OCI-LY7 (cell line): ENCODE measurements at places on chromosomes 6 and 20.

- DNase-seq, result peak; percentile 57
Observed at GRCh38 chr6:3352678-3353077, 93.9 kb downstream of the PSMG4 start.

DNA sequence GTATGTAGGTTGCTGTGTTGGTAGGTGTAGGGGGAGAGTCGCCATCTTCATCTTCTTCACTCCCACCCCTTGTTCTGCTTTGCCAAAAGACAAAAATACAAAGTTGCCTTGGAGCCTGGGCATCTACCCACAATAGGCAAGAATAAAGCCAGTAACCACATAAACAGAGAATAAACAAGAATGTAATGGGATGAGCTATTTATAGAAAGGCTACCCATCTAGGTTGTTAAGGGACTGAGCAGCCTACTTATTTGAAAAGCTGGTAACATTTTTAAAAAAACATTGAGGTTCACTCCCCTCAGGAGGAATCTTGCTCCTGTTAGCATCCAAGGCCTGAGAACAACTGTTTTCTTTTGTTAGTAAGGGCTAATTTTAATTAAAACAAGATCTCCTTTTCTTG lies 301.4 kb upstream of the STXBP5 start:
- no peak for DNase-seq

DNA sequence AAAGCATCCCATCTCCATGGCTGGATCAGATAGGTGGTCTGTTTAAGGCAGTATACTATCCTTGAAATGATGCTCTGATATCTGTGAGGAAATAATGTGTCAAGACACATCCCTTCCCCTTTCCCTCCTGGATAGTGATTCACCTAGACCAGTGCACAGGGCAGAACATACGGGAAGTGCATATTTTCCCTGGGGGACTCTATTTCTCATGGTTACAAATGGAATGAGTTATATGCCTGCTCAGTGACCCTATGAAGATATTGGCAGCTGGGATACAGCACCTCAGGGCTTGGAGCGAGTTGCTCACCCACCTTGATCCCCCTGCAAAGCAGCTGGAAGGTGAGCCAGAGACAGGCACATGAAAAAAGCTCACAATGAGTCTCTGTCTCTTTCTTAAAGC lies 67.5 kb upstream of the PRL start:
- DNase-seq, result no peak

DNA sequence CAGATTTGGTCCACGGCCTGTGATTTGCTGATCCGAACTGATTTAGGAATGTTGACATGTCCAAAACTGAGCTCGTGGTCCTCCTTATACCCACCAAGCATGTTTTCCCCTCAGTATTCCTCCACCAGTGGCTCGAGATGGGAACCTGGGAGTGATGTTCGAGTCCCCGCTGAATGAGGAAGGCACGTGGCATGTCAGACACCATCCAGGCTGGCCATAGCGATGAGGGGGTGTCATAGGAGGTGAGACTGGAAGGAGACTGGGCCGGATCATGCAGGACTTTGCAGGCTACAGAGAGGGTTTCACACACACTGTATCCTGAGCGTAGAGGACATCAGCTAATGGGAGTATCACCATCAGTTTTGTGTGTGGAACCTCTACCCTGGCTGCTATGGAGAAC lies 78.2 kb downstream of the TOX2 start:
- DNase-seq, result no peak

DNA sequence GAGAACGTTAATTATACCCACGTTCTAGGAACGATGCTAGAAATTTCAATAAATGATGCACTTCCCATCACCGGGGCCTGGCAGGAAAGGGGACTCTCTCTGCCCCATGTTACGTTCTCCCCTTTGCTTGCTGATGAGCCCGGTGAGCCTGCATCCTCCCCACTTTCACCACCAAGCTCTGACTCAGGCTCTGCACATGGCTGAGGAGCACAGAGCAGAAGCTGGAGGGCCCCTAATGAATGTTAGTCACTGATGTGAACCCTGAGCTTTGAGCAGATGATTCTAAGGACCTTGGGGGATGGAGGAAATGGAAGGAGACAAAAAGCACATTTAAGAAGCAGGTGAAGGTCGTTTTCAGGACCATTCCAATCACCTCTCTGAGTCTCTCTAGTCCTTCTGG lies 468.2 kb upstream of the ARID1B start:
- no peak for DNase-seq

DNA sequence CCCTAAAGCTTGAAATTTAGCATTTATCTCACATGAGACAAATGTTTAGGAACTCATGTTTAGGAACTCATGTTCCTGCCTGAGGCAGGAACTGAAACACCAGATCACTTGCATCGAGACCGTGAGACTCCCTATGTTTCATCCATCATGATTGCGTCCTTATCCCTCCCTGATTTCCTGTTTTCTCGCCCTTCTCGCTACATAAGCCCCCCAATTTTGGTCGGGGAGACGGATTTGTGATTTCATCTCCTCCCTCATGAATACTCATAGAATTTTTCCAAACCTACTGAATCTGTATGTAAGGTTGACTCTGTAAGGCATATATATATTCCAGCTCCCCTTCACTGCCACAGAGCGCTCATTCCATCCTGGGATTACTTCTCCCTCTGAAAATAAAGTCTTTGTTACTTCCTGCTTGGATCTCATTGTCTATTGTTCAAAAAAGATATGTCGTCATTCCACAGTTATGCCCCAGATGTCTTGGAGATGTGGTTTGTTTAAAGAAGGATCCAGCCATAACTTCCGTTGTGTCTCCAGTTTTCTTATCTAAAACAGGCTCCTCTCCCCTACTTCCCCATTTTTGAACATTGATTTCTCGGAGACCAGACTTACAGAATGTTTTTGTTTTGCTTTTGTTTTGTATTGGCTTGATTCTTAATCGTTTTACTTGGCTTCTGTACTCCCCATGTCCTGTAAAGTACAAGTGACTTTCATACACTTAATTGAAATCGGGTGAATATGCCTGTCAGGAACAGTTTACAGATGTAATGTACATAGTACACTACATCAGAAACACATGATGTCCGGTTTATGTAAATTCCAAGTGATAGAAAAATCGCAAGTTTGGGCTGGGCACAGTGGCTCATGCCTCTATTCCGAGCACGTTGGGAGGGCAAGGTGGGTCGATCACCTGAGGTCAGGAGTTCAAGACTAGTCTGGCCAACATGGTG lies 118.7 kb downstream of the HFE start:
- peak; percentile 78 for DNase-seq

GRCh38 chr6:17233531-17233930 lies 47.6 kb upstream of the RBM24 start:
- no peak for DNase-seq

DNA sequence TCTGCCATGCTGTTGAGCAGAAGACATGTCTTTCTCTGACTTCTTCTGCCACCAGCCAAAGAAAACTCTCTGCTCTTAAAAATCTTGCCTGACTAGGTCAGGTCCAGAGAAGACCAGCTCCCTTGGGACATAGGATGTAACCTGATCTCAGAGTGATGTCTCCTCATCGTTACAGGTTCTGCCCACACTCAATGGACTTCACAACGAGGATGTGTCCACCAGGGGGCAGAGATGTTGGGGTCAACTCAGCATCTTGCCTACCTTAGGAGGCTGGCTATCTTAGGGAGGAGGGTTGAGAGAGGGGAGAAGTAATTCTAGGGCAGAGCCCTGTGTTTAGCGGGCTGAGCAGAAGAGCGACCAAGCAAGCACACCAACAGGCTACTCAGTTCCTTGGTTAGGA lies 207.6 kb upstream of the CDH4 start:
- no peak for DNase-seq

GRCh38 chr6:25053875-25054371 lies 118.2 kb upstream of the RIPOR2 start:
- no peak for DNase-seq

DNA sequence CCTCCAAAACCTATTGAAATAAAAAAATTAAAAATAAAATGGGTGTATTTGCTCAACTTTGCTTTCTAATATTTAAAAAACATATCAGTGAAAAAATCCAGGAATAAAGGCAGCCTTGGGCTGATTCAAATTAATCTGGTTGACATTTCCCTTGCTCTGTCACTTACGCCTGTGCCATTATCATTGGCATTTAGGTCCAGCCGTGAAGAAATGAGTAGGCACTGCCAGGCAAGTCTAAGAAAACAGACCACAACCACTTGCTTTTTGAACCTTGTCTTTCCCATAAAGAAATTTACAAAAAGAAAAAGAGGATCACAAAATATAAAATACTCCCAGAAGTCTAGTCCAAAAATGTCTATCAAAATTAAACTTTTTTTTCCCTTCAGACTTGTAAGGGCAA lies 59.2 kb upstream of the HBS1L start:
- no peak for DNase-seq

DNA sequence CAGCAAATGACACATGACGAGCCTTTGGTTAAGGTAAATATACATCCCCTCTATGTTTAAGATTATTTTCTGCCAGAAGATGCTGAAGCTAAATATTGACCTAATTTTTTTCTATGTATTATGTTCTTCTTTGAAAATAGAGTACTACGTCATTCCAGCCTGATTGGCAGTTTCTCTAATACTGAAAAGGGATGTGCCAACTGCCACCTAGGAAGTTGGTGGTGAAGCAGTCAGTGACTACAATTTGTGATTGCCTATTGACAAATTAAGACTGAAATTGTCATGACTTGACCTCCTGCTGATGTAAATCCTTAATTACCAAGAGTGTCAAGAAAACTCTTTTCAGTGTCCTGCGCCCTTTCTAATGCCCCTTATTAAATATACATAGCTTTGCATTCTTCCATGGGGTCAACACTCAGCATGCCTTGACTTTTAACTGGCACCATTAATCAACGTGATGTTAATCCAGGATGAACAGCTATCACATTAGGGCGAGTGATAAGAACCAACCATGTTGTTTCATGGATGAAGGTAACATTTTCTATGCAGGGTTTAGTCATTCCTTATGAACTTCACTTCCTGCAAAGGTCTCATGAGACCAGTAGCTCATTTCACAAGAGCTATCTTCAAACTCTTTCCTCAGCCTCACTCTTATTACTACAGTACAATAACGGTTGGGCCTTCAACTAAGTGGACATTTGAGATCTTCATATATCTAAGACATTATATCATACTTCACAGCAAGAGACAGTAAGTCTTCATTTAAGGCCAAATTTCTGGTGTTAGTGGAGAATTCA lies 22.5 kb upstream of the SGK1 start:
- DNase-seq, result no peak

DNA sequence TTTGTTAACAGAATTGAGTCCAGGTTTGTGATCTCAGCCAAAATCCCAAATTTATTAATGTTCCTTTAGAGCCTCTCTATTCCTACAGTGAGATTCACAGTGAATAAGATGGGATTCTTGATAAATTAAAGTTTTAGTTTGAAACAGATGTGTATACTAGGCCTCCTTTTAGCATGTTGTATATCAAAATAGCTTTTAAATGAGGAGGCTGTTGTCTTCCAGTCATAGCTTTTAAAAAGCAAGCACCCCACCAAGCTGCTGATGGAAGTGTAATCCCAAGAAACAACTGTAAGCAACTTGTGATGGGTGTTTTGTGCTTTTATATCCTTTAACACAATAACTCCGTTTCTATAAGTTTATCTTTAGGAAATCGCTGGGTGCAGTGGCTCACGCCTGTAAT lies 7.0 kb downstream of the GTF2H5 start:
- no peak for DNase-seq

- DNase-seq, result no peak
Observed at GRCh38 chr20:25389858-25390537, 637 bp downstream of the ABHD12 start.

DNA sequence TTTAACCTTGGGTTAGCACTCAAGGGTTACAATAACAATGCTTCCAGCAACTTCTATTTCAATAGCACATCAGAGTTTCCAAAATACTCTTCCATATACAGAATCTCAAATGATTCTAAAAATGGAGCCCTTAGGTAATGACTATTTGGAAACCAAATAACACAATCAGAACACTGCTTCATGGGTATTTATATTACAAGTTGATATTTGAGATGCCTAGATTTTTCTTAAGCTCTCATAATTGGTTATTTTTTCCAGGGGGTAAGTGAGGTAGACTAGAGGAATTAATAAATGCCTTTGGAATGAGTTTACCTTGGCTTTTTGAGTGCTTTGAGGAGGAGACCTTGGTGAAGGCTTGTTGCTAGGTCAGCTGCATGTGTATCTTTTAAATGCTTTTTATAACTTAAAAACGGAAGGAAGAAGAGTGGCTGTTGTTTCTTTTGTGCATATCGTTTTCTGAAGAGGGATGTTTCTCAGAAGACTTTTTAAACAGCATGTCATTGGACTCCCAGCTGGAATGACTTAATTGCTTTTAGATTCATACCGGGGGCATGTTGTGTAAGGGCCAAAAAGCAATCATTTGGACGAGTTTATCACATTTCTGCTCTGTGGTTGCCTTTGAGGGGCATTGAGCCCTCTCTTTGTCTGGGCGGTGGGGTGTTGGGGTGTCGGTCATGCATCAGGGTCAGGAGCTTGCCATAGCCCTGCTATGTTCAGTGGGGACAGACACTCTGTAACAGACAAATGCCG lies 186.0 kb downstream of the DTNBP1 start:
- DNase-seq, result no peak

GRCh38 chr6:37540390-37540789 lies 40.7 kb upstream of the CCDC167 start:
- no peak for DNase-seq

DNA sequence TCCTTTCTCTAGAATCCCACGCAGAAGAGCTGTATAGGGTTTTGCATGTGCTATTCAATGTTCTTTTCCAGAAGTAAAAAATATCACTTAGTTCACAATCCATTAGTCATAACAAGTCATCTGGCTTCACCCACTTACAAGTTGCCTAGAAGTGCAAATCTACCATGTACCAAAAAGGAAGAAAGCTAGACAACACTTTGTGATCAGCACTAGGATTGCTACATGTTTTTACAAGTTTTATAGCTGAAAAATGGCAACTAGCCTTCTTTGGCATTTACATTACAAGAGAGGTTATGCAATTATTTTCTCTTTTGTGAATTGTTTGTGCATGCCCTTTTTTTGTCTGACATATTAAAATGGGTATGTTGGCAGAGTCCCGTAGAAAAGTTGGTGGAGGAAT lies 85.6 kb upstream of the PTPRK start:
- no peak for DNase-seq

- no peak for DNase-seq
Observed at GRCh38 chr20:36802326-36803222, 29.0 kb upstream of the DSN1 start.

DNA sequence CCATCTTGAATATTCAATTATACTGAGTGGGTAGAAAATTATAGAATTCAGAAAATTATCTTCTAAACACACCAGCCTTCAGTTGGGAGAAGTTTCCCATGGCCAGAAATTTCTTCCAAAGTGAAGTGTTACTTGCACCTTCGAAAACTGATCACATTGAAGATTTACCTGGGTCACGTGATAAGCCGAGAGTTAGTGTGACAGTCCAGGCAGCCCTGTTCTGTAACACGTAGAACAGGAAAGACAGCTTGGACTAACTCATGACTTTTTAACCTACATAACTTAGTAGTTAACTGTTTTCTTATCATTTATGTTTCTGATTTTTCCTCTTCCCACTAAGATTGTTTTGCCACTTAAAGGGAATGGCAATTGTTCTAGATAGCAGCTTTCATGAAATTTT lies 118.3 kb upstream of the MTHFD1L start:
- no peak for DNase-seq

- DNase-seq, result no peak
Observed at GRCh38 chr20:5552154-5552553, 198.0 kb upstream of the SHLD1 start.
